ENCODE measurements at places on chromosomes 13 and 19.

DNA sequence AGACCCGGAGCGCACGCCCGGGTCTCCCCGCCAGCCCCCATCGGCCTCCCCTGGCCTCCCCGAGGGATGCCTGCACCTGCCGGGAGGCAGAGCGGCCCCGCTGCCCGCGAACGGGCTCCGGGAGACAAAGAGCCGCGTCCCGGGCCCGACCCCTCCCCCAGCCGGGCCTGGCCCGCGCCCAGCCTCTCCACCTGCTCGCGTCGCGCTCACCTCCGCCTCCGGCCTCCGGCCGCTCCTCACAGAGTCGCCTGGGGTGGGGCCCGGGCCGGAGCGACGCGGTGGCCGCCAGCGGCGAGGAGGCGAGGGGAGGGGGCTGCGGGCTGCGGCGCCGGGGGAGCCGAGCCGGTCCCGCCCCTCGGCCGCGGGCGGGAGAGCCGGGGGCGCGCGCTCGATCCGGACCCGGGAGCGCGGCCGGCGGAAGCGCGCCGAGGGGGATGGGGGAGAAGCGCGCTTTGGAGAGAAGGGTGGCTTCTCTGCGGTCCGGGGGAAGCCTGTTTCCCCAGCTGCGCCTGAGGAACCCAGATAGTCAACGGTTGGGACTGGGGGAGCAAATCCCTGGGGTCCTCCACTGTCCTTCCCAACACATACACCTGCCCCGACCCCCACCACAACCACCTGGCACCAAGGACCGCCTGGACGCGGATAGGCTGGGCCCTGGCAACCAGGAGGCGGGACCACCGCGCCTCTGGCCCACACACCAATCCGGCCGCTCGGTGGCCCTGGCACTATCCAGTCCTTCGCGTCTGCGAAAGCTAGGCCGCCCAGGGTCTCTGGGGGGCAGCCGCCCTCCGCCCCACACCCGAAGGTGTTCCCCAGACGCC, at the start of gene PRR36:
TSS of gene PRR36 (minus strand) at position 315 of the 821 bp plus-strand sequence. CDS start 701 bp downstream, outside the sequence.
- DNase-seq, result no peak

DNA sequence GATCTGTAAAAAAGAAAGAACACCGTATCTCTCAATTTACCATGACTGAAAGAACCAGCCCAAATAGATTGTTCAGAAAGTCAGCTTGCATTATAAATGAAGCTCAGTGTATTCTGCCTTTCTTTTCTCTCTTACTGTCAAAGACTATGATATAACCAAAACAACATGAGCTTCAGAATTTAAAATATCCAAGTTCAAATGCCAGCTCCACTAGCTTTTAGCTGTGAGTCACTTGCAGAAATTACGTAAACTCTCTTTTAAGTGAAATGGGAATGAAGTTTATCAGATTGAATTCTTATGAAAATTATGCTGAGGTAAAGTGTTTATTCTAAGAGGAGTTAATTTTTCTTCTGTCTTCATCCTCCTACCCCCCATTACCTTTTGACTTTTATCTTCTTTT, 20.0 kb upstream of the POSTN start:
- no peak for DNase-seq

DNA sequence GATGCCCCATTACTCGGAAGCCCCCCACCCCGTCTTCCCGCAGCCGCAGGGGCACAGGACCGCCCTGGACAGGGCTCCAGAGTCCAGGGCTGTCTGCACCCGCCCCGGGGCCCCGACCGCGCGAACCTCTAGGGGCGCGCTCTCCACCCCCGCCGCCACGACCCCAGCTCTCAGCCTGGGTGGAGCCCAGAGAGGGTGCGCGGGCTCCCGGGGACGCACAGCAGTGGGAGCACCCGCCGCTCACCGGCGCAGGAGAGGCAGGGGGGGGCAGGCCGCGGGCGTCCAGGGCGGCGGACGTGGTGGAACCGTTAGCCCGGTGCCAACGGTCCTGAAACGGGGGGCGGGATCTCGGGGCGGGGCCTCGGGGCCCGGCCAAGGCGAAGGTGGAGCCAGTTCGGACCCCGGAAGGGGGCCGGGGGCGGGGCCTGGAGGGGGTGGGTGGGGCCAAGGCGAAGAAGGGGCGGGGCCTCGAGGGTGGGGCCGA, at the start of gene ATP8B3:
TSS of gene ATP8B3 (minus strand) at position 335 of the 484 bp plus-strand sequence. CDS start 540 bp downstream, outside the sequence.
- DNase-seq, result no peak

DNA sequence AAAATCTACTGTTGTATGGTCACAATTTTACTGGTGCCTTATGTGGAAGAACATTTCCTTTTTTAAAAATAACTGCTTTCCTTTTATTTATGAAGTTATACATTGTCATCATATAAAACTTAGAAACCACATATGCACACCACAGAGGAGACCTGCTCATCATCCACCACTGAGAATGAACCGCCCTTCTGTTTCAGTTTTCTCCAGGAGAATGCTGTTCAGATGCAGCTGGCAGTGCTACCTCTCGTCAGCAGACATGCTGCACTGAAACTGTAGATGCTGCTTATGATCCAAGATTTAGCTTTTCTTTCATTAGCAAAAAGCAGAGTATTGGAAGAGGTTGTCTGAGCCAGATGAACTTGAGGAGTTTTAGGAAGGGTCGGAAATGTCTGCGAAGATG, 10.1 kb downstream of the SLC25A15 start:
- no peak for DNase-seq

GRCh38 chr13:27981006-27981708, 7.3 kb downstream of the URAD start:
- DNase-seq, result no peak

GRCh38 chr13:112791663-112792440, 102.0 kb downstream of the ATP11A start:
- DNase-seq, result no peak

GRCh38 chr13:27638521-27638920, 16.8 kb downstream of the POLR1D start:
- DNase-seq, result no peak

GRCh38 chr19:2344381-2344870, 15.6 kb upstream of the TMPRSS9 start:
- DNase-seq, result no peak

DNA sequence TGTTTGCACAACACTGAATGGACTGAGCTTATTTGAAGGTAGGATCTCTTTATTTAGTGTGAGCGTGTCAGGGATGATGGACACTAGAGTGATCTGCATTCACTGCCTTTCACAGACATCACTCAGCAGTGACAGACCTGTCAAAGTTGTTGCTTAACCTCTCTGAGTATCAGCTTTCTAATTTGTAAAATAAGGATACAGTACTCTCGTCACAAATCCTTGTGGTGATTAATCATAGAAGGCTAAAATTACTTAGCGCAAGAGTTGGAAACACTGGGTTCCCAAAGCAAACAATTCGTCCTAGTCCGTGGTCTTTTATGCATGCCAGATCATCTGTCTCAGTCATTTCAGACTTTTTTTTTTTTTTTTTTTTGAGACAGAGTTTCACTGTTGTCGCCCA, 16.6 kb downstream of the CARD8 start:
- DNase-seq, result no peak

GRCh38 chr13:34567597-34567996, 374.5 kb upstream of the NBEA start:
- no peak for DNase-seq

- no peak for DNase-seq
Observed at GRCh38 chr13:21616880-21617279, 12.9 kb upstream of the MICU2 start.

- DNase-seq, result no peak
Observed at GRCh38 chr13:23437916-23438315, 4.4 kb upstream of the SACS start.

GRCh38 chr13:91165758-91166157, 181.7 kb upstream of the MIR17HG start:
- no peak for DNase-seq

DNA sequence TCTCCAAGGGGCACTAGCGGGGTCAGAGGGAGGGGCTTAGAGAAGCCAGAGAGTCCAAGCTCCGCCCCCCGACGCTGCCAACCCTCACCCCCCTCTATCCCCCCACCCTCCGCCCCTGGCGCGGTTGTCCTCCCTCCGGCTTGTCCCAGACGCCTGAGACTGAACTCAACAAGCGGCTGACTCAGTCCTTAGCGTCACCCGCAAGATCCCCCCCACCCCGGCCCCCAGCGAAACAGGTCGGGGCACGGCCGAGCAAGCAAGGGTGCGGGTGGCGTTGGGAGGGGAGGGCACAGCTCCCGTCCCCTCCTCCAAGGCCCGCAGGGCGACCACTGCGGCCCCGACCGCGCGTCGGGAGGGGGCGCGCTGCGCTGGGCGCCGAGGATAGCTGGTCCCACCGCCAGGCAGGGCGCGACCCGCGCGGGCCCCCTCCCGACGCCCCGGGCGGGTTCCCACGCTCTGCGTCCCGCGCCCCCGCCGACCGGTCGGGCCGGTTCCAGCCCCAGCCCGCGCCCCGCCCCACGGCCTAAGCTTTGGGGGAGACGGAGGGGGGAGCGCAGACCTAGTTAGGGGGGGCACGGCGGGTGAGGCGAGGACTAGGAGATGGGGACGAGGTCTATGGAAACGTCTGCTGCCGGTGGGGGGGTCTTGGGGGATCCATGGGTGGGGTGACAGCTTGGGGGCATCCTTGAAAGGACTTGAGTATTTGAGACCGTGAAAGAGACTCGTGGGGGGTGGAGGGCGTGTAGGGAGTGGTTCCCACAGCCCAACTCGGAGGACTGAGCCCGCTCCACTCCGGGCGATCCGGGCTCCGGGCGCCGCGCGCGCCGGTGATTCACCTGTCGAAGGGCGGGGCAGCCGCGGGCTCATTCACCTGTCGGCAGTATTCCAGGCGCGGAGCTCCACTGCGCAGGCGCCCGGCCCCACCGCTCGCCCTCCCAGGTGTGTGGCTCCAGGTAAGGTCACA, 5.1 kb downstream of the NOTCH3 start:
- peak; percentile 10 for DNase-seq

DNA sequence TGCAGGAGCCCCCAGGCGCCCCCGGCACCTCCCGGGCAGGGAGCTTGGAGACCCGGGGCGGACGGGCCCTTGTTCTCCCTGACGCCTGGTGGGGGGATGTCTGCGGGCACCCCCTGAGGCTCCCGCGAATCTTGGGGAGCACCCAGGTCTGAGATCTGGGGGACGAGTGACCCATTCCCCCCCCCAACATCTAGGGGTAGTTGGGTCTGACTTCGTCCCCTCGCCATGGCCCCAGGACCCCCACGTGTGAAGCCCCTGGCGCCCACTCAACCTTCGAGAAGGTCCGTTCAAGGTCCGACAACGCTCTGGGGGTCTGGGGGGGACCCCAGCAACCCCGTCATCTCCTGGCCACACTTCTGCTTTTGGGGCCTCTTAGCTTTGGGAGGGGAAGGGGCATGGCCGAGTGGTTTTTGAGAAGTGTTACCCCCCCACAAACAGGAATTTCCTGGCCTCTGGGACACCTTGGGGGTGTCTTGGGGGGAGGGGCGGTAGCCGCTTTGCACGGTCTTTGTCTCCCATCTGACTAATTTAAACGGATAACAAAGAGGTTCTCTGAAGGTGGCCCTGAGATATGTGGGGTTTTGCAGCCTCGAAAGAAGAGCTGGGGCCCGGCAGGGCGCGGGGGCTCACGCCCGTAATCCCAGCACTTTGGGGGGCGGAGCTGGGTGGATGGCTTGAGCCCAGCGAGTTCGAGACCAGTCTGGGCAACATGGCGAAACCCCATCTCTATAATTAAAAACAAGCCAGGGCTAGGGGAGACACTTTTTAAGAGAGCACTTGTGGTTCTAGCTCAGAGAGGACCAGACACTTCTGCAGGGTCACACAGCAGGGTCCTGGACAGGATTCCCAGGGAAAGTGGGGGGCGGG, 608 bp downstream of the CNN2 start:
- DNase-seq, result no peak

DNA sequence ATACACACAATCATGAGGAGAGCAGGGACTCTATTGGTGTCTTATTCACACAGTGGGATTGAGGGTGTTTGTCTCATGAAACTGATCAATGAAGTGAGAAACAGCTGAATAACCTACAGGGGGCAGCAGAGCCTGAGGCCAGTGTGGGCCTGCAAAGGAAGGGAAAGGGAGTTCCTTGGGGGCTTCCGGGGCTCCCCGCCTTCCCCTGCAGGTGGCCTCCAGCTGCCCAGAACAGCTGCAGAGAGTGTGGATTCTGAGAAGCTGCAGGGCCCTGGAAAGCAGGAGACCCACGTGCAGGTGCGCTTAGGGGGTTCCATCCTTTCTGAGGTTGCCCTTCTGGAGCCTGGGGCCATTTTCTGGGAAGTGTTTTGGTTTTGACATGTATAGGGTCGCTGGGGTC, 20.1 kb downstream of the ZNF763 start:
- no peak for DNase-seq

GRCh38 chr13:33172400-33172799, 113.2 kb downstream of the STARD13 start:
- no peak for DNase-seq

DNA sequence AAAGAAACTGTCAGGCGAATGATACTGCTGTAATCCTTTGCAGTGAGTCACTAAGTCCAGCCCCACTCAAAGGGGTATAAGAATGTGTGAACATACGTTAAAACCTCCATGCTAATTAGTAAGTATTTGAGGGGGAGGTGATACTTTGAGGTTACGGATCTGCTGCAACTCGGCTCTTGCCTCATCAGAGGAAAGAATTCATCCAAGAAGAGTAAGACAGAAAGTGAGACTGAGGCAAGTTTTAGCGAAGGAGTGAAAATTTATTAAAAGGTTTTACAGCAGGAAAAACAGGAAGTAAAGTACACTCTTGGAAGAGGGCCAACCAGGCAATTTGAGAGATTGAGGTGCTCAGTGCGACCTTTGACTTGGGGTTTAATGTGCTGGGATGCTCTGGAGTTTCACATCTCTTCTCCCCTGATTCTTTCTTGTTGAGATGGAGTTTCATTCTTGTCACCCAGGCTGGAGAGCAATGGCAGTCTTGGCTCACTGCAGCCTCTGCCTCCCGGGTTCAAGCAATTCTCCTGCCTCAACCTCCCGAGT, 9.8 kb downstream of the CLEC4M start:
- no peak for DNase-seq

GRCh38 chr13:51321836-51322235, 17.7 kb upstream of the SERPINE3 start:
- no peak for DNase-seq

All from stimulated activated CD8-positive, alpha-beta memory T cell treated with anti-CD3 and anti-CD28 coated beads, Interleukin-2, amount 100 ng/mL, for 48 hours (primary cell).